Kidney tubule cell (primary cell): ENCODE measurements at places on chromosomes 12 and 14.

- peak; percentile 31 for DNase-seq
These were observed 37.7 kb downstream of the SLC5A8 start for GRCh38 chr12:101172316-101172715.

DNA sequence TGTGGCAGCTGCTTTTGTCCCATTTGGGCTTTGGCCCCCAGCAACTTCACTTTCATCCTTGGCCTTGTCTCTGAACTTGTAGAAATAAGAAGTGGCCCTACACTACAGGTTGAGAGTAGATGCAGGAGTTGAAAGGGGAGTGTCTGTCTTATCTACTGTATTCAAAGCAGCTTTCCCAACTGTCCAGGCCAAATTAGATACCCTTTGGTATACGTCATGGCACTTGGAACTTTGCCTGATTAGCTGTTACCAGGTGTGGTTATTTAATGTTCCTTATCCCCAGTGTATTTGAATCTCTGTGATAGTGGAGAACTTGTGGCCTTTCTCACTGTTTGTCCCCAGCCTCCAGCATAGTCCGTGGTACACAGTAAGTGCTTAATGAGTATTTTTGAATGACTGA lies 33.5 kb downstream of the SUDS3 start:
- no peak for DNase-seq

GRCh38 chr14:106248321-106249192 lies 722.2 kb downstream of the TMEM121 start:
- DNase-seq: no peak

DNA sequence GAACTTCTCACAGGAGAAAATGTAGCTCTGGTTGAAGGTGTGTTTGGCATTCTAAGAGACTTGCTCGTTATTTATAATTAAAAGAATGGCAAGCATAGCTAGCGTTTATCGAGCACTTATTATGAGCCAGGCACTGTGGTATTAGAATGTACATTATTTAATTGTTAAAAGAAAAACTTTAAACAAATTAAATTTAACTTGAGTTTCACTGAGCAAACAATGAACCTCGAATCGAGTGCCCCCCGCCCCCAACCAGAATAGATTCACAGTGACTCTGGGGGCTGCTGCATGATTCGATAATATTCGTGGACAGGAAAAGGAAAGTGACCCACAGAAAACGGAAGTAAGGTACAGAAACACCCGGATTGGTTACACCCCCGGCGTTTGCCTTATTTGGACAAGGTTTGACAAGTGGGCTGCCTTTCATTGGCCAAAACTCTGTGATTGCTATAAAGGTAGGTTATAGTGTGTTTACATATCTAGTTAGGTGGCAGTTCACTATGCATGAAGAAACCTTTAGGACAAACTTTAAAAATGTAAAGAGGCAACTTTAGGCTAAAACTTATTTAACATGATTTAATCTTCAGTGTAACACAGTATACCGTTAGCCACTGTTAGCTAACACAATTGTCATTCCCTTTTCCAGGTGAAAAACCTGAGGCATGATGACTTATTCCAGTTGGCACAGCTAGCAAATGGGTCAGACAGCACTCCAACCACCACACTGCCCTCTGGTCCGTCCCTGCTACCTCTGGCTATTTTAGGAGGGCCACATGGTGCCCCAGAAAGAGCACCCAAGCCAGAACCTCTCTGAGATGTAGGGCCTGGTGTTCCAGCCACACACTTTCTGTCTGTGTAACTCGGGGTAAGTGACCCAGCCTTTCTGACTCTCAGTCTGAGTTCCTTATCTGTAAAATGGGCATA lies 7.1 kb downstream of the SCNN1A start:
- no peak for DNase-seq

GRCh38 chr12:115619889-115620288 lies 657.6 kb downstream of the MED13L start:
- no peak for DNase-seq

- peak; percentile 29 for DNase-seq
These were observed 164.8 kb downstream of the ZFP36L1 start for GRCh38 chr14:68627868-68628604.

GRCh38 chr14:56199982-56200577 lies 81.9 kb downstream of the PELI2 start:
- no peak for DNase-seq

- DNase-seq: no peak
These were observed 18.2 kb downstream of the RFX4 start for GRCh38 chr12:106601031-106601430.

DNA sequence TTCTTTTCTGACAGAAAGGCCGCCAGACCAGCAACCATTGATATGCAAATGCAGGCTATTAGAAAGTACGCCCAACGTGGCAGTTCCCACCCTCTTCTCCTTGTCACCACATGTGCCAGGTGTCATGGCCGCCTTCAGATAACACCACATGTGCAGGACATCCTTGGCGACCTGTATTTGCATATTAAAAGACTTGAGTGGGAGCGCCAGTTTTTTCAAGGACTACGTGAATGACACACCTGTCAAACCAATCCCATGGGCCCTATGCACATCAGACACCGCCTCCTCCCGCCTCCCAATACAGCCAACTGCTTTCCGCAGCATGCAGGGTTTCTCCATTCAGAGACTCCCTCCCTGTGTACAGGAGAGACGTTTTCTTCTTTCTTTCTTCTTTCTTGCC lies 318.6 kb upstream of the FAR2 start:
- DNase-seq: no peak

GRCh38 chr12:93552427-93552826 lies 20.0 kb upstream of the SOCS2 start:
- no peak for DNase-seq

DNA sequence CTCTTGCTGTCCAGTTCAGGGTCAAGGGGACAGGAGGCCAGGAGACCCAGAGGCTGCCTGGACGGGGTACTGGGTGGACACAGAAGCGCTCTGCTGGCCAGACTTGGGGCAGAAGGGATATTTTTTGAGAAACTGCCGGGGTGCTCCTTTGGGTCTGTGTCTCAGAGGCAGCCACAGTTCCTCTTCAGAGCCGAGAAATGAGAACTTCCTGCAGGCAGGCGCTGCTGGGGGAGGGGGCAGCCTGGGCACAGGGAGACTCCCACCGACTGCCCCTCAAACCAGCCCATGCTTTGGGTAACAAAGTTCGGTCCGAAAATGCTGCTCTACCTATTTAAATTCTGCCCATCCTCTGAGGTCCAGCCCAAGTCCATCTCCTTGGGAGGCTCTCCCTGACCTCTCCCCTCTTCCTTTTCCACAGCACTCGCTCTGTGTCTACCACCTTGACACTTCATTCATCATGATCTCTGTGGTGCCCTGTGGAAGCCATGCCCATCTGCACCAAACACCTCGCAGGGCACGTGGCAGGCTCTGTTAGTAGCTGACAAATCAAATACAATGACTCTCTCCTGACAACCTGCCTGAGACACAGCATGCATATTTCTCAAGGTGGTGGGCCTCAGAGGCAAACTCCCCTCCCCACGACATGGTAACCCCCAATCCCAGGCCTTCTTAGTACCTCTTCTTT lies 16.4 kb downstream of the HDAC7 start:
- no peak for DNase-seq

DNA sequence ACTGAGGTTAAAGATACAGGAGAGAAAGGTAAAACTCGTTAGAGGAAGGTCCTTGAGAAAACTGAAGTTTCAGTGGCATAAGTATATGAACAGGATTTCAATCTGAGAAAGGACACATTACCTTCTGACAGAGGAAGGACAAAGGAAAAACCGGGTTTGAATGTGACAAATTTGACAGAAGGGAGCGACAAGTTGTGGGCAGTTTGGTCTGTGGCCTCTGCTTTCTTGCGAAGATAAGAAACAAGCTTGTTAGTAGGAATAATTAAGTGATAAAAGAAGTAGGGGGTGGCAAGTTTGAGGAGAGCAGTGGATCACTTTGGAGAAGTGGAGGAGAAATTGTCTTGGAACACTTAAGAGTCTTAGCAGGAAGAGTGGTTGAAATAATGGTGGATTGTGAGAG lies 5.1 kb downstream of the MON2 start:
- no peak for DNase-seq

DNA sequence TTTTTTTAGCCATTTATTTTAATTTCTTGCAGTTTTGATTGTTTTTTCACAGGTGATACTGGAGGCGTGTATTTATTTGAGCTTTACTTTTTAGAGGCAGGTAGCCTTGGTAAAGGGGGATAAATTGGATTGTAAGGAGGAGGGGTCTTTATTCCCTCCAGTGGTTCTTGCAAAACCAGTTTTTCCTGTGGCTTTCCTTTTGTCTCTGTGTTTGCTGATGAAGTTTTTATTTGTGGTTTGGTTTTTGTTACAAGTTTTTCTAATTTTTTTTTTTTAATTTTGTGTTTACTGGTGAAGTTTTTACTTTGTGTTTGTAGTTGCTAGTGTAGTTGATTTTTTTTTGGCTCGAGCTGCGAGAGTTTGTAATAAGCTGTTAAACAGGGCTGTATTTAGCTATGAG lies 278.5 kb downstream of the PRKD1 start:
- DNase-seq: no peak

DNA sequence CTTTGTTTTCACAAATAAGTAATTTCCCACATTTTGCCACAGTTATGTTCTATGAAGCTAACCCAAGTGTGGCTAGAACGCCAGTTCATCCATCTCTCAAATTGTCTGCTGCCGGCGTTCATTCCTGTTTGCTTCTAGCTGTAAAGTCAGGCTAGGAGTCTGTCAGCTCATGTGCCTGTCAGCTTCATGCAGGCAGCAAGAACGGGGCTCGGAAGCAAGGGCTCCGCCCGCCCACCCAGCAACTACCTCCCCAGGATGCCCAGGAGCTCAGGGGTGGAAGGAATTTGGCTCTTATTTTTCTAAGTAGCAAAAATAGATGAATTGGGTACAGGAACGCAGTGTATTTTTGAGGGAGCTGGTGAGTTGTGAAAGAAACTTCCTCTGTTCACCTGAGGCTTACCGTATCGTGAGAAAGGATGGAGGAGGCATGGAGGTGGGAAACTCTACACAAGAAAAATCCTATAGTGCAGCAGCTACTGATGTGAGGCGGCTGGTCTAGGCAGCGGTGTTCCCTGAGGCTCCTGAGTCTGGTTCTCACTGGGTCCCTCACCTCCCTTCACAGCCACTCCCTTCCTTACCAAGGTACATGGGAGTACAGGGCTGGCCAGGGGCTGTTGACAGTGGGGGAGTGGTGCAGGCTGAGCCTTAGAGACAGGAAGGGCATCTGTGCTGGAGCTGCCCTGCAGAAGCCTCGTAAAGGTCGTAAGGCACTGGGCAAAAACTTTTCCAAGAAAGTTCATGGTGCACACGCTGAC lies 54.5 kb upstream of the AMN start:
- no peak for DNase-seq

DNA sequence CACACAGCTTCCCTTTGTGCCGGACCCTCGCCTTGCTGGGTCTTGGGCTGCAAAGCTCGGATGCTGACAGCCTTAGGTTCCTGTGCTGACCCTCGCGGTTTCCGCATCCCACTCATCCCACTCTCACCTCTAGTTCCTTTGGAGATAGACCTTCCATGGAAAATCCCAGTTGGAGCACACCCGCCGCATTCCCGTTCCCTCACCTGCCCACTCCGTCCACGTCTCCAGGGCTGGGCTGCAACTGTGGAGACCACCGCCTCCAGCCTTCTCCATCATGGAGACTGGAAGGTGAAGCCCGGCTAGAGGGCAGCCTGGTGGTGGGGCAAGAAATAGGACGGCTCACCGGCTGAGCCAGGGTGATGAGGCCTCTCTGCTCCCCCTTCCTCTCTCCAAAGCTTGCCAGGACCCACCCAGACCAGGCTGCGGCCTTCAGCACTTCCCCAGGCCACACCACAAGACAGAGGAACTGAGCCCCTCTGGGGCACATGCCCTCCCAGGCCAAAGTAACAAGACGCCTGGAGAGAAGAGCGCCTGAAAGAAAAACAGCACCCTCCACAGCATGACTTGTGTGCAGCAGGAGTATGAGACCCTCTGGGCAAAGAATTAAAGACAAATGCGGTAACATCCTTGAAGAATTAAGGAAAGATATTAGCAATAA lies 15.0 kb downstream of the TMEM121 start:
- no peak for DNase-seq

GRCh38 chr14:33542338-33543287 lies 408.3 kb downstream of the EGLN3 start:
- DNase-seq: no peak

GRCh38 chr14:23551266-23552028 lies at the start of gene ZFHX2:
Gene ZFHX2 (minus strand): TSS chr14:23551765. CDS start chr14:23535325, 16,440 bp downstream.
- DNase-seq: peak; percentile 94

- no peak for DNase-seq
These were observed 64.9 kb downstream of the LGR5 start for GRCh38 chr12:71504476-71504875.

- DNase-seq: no peak
These were observed 270.9 kb upstream of the NPAS3 start for GRCh38 chr14:32667791-32668190.

DNA sequence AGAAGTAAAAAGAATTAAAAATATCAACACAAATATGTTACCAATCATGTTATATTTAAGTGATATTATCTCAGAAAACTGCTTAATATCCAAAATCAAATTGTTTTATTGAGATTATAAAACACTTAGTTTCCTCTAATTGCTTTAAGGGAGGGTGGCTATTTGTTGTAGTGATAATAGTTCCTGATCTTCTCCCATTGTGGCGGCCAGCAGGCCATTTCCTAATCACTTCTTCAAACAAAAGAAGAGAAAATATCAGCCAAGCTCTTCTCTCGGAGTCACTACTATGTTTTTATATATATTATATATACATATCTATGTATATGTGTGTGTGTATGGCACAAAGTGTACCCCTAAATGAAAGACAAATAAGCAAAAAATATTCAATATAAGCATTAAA lies 31.5 kb downstream of the ERO1A start:
- DNase-seq: no peak

DNA sequence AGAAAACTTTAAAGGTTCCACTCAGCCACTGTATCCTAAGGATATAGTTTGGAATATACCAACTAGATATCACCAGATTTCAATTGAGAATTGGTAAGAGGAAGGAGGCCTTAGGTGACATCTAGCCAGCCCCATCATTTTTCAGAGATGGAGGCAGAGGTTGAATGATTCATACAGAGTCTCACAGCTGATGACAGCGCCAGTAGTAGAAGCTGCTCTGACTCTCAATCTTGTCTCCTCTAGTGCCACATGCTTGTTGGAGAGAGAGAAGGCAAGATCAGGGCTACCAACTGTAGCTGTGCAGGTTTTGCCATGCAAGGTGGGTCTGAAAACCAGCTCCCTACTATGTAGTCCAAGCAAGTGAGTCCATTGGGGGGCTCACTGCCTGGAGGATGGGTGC lies 6.1 kb downstream of the FRMD6 start:
- peak; percentile 51 for DNase-seq

- DNase-seq: no peak
These were observed 157.3 kb downstream of the EGLN3 start for GRCh38 chr14:33793398-33794110.

DNA sequence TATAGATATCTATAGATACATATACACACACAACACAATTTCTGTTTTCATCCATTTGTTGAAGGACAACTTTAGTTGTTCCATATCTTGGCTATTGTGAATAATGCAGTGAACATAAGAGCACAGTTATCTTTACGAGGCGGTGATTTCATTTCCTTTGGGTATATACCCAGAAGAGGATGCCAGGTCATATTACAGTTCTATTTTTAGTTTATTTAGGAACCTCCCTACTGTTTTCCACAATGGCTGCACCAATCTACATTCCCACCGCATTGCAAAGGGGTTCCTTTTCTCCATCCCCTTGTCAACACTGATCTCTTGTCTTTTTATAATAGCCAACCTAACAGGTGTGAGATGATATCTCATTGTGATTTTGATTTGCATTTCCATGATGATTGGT lies 143.4 kb upstream of the ARHGAP5 start:
- DNase-seq: no peak
